ENCODE measurements at places on chromosomes 16 and 17.

- DNase-seq = no peak
Observed at GRCh38 chr17:64532409-64532808, 25.6 kb downstream of the CEP95 start.

GRCh38 chr16:73126525-73126853 is 78.6 kb upstream of the ZFHX3 start:
- peak; percentile 39 for DNase-seq

GRCh38 chr17:80097127-80097621 is 4.2 kb upstream of the GAA start:
- no peak for DNase-seq

- DNase-seq = no peak
Observed at GRCh38 chr17:80876950-80877728, 114.5 kb upstream of the CHMP6 start.

- no peak for DNase-seq
Observed at GRCh38 chr17:77651988-77652387, 306.5 kb upstream of the TNRC6C start.

DNA sequence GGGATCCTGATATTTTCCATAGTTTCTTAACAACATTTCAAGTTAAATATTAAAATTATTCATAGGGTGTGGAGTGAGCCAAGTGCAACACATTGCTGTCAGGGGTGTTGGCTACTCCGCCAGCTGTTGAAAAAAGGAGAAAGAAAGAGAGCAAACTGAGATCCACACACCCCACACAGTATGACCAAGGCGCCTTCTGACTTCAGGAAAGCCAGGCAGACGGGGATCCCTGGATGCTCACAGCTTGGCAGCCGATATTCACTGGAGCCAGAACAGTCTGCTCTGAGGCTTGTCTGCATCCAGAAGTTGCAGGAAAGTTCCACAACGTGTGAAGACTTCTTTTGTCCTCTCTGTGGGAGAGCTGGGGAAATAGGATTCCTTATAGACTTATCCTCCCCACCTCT is 9.3 kb downstream of the CHD9NB start:
- no peak for DNase-seq

DNA sequence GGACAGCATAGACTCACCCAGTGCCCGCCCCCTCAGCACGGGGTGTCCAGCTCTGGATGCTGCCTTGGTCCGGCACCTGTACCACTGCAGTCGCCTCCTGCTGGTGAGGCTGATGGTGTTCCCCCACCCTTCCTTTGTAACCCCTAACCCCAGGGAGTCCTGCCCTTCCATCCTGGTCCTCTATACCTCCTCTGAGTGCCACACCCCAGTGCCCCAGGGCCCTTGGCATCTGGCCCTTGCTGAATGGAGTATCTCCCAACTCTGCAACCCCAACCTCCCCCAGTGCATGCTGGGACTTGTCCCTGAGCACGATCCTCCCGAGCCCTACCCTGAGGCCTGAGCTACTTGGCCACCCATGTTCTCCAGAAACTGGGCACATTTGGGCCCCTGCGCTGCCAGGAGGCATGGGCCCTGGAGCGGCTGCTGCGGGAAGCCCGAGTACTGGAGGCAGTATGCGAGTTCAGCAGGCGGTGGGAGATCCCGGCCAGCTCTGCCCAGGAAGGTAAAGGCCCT is 15.8 kb downstream of the RIPOR1 start:
- no peak for DNase-seq

GRCh38 chr17:15908378-15908777 is 36.6 kb upstream of the ADORA2B start:
- no peak for DNase-seq

DNA sequence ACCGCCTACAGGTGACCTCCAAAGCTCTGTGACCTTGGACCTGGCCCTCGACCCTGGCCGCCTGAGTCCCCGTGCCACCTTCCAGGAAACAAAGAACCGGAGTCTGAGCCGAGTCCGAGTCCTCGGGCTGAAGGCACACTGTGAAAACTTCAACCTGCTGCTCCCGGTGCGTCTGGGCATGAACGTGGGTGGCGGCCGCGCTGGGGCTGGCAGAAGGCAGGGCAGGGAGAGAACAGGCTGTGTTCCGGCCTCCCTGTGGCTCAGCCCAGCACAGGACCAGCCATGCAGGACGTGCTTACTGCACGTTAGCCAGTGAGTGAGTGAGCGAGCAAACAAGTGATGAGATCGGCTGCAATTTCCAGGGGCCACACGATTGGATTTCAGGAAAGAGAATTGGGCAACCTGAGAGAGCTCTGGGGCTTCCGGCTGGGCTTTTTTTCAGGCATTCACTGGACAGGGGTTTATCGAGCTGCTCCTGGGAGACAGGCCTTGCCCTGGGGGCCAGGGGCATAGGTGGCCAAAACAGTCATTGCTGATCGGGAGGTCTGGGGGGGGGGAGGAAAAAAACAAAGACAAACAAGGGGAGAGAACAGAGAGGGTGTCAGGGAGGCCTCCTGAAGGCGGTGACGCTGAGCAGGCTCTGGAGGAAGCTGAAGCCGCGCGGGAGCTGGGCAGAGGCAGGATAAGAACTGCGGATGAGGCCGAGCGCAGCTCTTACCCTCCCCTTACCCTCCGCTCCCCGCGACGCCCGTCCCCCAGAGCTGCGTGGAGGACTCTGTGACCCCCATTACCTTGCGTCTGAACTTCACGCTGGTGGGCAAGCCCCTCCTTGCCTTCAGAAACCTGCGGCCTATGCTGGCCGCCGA is 16.9 kb downstream of the ITGAX start:
- DNase-seq = no peak

DNA sequence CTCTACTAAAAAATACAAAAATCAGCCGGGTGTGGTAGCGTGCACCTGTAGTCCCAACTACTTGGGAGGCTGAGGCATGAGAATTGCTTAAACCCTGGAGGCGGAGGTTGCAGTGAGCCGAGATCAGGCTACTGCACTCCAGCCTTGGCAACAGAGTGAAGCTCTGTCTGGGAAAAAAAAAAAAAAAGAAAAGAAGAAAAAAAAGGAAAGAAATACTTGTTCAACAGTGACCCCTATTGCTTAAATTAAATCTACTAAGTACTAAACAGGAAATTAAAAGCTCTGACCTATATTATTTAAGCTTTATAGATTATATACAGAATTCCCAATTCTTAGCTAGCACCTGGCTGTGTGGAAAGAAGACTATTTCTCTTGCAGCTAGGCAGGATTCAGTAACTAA is 48.9 kb downstream of the FBXL20 start:
- no peak for DNase-seq

All from breast epithelium (tissue), 4 donors.